ENCODE measurements at places on chromosomes 5 and 9.

GRCh38 chr5:179732918-179733771 lies 523 bp downstream of the MAML1 start:
- peak; percentile 15 for DNase-seq

- DNase-seq, result peak; percentile 23
Measured at GRCh38 chr5:59923465-59923864, 29.9 kb upstream of the PDE4D start.

DNA sequence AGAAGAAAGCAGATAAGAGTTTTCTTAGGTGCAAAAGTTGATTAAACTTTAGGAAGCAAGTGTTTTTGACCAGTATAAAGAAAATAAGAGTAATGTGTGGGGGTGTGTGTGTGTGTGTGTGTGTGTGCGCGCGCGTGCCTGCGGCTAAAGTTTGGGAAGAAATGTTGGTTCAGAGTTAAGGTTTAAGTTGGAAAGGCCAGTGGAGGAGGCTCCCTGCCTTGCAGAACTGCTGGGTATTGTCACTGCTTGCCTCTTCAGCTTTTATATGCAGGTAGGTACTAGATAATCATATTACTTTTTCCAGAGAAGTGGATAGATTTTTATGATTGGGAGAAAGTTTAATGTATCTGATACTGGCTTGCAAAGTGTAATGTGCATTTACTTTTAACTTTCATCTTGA lies 2.0 kb downstream of the PIK3R1 start:
- no peak for DNase-seq

- DNase-seq, result no peak
Measured at GRCh38 chr9:136273244-136273865, 27.7 kb upstream of the QSOX2 start.

- DNase-seq, result no peak
Measured at GRCh38 chr5:169838688-169839087, 141.6 kb downstream of the INSYN2B start.

DNA sequence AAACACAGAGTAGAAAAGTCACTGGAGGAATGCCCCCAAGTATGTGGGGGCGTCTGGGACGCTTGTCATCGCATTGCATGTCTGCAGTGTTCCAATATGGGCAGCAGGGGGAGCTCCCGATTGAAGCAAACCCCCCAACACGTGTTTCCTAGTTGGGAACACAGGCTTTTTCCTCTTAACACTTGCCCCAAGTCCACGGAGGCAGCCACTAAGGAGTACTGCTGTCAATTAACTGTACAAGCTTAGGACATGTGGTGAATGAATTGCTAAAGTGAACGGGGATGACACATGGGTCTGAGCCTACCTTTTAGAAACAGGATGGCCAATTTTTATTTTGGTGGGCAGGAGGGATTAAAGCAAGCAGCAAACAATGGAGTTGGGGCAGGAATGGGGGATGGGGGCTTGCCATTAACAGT lies 2.2 kb downstream of the GABRB2 start:
- no peak for DNase-seq

DNA sequence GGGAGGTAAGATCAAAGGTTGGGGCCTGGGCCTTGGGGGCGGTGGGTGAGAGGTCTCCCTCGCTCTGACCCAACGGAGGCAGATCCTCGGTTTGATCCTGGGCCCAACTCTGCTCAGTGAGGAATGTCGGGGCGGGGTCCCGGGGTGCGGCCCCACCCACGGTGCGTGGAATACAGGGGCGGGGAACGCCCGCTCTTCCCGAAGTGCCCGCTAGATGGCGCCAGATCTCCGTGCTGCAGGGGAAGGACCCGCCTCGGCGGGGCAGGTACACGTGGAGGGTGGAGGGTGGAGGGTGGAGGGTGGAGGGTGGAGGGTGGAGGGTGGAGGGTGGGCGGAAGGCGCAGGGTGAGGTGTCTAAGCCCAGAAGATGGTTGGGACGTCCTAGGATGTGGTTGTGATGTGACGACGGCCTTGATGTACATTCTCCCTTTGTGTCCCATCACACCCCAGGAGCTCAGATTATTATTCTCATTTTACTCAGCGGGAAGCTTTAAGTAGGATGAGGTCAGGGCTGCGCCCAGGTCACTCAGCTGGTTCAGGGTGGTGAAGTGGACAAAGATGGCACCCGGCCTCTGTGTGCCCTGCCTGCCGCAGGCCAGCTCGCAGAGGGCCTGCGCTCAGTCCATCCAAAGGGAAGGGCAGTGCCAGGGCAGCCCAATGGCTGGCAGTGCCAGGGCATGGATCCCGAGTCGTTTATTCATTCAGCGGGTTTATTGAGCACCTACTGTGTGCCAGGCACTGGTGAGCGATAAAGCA lies 9.4 kb upstream of the RPS14 start:
- no peak for DNase-seq

DNA sequence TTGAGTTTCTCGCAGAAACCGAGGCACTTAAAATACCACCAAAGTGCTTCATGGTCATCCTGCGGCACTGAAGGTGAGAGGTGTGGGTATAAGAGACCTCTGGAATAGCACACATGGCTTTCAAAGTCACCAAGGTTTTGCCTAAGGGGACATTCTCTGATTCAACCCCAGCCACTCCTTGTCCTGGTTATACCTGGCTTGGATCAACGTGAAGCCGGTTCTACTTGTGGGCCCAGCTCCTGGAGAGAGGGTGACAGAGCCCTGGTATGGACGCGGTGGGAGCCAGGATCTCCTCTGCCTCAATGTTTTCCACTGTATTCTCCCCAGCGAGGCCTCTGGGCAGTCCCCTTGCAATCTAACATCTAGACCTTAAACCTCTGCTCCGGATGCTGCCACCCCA lies 132.0 kb downstream of the FSTL4 start:
- no peak for DNase-seq
